ENCODE measurements at places on chromosomes 7 and 10.

DNA sequence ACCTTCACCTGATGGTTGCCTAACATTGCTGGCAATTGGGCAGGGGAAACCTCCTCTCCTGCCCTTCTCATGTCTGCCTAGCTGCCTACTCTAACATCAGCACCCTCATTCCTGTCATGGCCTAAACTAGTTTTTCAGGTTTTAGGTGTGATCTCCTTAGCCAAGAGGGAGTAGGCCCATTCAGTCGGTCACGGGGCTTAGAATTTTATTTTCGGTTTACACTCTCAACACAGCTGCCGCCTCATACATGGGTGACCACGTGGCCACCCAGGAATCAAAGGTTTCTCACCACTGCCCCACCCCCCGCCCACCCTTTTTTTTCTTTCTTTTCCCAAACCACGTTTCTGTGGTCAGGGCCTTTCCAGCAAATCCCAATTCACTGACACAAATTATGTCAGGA lies 97.2 kb downstream of the RALA start:
- DNase-seq: no peak

DNA sequence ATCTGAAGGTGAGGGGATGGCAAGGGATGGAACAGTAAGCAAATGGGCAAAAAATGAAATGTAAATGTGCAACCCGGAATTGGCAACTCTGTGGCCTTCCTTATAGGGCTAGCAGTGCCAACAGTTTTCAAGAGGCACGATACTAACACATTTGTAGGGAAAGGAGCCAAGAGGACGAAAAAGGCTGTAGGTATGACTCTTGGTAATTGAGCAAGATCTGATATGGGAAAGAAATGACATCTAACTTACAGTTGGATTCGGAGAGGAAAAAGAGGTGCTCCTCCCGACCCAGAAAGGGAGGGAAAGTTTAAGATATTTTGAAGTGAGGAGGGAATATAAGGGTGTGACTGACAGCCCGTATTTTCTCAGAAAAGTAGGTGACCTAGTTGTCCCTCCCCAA lies 2.1 kb upstream of the CREM start:
- DNase-seq: no peak

DNA sequence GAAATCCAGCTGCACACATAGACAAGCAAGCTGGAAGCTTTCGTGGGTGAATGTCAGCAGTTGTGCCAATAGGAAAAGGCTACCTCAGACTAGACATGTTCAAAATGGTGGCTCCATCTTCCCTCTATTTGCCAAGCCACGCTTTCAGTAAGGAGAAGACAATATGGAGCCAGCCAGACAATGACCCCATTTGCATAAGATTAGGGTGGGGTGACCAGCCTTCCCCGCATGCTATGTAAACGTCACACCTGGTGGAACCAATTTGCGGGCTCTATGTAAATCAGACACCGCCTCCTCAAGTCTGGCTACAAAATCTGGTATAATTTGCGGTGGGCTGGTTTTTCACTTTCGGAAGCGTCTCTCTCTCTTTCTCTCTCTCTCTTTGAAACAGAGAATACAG lies 297.4 kb upstream of the PCDH15 start:
- no peak for DNase-seq

GRCh38 chr10:103637927-103638557 lies 144.5 kb downstream of the NEURL1 start:
- DNase-seq: no peak

GRCh38 chr7:31761646-31762045 lies 74.6 kb downstream of the PPP1R17 start:
- no peak for DNase-seq

DNA sequence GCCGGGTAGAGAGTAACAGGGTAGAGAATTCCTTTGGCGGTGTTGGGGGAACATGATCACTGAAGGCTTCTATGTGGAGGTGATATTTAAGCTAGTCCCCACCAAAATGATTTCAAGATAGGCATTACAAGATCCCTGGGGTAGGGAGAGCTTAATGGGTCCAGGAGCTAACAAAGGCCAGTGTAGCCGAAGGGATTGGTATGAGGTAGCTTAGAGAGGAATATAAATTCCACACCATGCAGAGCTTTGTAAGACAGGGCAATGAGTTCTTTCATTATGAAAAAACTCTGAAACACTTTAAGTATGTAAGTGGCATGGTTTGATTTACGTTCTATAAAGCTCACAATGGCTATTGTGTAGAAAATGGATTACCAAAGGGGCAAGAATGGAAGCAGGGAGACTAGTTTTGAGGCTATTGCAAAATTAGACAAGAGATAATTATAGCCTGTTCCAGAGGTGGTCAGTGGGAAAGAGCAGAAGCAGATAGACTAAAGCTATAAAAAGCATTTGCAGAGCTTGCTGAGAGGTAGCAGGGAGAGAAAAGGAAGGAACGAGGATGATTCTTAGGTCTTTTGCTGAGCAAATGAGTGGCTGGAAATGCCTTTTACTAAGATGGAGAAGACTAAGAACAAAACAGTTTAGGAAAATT lies 119.7 kb upstream of the SLC25A13 start:
- DNase-seq: no peak

DNA sequence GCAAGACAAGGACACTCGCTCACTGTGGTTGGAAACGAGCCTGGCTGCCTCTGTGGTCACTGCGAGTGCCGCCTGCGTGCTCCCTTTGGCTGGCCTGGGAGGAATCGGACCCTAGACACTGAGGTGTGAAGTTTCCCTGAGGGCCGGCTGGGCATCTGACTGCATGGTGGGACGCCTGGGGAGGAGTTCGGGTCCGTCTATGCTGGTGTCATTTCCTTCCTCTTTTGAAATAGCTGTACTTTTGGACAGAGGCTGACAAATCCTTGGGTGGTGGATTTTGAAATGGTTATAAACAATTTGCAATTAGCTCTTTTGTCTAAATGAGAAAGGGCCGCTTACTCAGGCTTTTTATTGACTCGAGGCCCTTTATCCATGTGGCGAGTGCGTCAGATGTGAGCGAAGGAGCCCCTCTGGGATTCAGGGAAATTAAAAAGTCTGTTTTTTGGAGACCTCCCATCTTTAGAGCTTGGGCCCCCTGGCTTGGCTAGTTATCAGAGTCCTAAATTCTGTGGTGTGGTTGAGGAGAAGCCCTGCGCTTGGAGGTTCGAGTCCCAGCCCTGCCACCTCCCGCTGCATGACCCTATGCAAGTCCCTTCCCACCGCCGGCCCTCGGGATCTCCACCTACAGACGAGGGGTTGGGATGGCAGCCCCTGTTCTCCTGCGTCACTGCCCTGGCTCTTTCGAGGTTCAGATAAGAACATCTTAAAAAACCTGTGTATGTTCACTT lies 147.1 kb downstream of the RGS10 start:
- DNase-seq: peak; percentile 56

- DNase-seq: no peak
These were observed 1122.2 kb upstream of the CELF2 start for GRCh38 chr10:9895453-9895852.

GRCh38 chr10:33074443-33074842 lies 116.4 kb upstream of the ITGB1 start:
- DNase-seq: no peak

GRCh38 chr7:149544028-149544427 lies 46.4 kb upstream of the ZNF746 start:
- DNase-seq: peak; percentile 25

- no peak for DNase-seq
These were observed 28.5 kb upstream of the NUB1 start for GRCh38 chr7:151312831-151313809.

GRCh38 chr7:155303039-155303593 lies 5.4 kb downstream of the INSIG1 start:
- peak; percentile 24 for DNase-seq

GRCh38 chr10:82981137-82981723 lies 1106.2 kb downstream of the NRG3 start:
- peak; percentile 40 for DNase-seq

GRCh38 chr10:3647074-3647473 lies 137.9 kb downstream of the KLF6 start:
- no peak for DNase-seq

DNA sequence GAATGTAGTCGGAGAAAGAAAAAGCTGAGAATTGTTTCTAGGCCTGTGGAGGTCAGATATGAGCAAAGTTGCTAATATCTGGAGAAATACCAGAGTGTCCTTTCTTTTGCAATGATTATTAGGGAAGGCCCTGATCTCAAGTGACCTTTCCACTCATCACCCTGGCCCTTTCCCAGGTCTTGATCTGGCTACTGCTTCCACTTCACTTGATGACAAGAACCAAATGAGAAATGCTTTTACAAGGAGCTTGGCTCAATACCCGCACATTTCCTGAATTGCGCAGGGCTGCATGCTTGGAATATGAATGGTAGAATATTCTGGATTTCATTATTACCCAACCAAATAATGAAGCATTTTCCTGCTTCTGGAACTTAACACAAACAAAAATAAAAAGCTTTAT lies 104.6 kb downstream of the ITGB8 start:
- no peak for DNase-seq

GRCh38 chr7:110400411-110400810 lies 690.5 kb upstream of the LRRN3 start:
- no peak for DNase-seq

- DNase-seq: no peak
These were observed 202.6 kb downstream of the MDFIC start for GRCh38 chr7:115124409-115124939.

GRCh38 chr7:128425850-128426249 lies 16.1 kb upstream of the IMPDH1 start:
- peak; percentile 57 for DNase-seq

DNA sequence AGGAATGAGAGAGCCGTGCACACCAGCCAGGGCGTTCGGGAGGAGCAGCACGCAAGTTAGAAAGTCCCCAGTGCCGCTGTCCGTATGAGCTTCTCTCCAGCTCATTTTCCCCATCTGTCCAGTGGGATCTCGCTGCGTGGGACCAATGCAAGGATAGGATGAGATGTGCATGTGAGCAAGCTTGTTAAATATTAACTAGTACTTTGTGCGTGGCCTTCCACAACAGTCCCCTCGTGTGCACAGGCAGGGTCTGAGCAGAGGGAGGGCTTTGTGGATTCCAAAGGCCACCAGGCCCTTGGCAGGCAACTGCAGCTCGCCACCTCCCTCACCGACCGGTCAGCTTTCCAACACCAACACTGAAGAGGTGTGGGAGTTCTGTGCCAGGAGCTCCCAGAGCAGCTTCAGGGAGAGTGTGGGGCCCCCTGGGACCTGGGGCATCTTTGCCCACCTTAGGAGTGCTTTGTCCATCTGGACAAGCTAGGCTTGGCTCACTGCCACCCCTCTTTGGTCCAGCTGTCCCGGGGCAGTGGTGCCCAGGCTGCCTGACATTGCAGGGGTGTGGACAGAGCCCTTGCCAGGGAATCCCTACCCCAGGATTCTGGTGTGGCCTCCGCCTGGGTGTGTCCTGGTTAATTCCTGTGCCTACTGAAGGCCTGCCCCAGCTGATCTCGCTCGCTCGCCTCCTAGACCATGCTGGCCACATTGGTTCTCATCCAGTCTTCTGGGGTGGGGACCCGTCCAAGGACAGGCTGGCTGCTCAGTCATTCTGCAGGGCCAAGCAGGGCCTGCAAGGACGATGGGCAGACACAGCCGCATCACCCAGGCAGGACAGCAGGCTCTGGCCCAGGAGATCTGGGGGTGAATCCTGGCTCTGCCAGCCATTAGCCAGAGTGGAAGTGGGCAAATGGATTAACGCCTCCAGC lies 5.3 kb downstream of the FAM20C start:
- DNase-seq: no peak

GRCh38 chr7:34675749-34676374 lies 17.8 kb downstream of the NPSR1 start:
- peak; percentile 42 for DNase-seq

DNA sequence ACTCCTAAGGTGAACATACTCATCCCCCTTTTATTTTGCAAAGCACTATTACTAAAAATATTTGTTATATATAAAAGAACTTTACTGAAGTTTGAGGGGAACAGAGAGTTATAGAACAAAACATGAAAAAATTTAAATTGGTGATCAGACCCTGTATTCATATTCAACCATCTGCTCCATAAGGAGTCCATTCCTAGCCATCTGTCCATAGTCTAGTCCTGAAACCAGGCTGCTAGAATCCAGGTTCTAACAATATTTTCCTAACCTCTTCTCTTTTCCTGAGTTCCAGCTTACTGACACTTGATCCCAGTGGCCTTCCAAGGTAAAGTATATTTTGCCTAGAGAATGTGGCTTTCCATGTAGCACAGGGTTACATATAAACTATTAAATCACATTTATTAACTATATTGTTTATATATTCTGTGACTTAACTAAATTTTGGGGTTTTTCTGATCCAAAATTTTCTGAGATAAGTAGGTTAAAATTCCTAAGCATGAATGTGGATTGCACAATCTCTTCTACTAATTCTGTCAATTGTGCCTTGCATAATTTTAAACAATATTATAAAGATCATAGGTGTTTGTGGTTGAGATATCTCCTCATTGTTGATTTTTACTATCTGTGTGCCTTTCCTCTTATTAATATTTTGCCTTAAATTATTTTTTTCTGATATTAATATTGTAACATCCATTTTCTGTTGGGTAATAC lies 137.6 kb upstream of the MAGI2 start:
- DNase-seq: no peak

DNA sequence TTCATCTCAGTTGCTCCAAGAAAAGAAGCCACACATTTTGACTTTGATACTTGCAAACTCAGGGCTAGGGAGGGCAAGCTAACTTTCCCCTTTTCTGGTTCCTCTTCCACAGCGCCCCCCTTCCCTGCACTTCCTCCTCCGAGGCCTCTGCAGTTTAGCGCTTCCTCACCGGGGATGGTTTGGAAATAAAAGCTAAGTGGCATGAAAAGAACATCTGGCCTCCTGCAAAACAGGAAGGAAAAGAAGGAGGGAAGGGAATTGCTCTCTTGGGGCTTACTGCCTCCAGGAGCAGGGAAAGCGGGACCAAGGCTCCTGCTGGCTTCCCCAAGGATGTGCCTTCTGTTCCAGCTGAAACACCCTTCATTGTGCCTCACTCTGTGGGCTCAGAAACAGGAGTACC lies 42.3 kb downstream of the PRKCQ start:
- no peak for DNase-seq

- DNase-seq: no peak
These were observed 41.5 kb downstream of the KLRG2 start for GRCh38 chr7:139441961-139442360.

Measured in ELR (cell line).